ENCODE measurements at places on chromosomes 7 and 10.

GRCh38 chr7:128378637-128379036, 17.1 kb upstream of the PRRT4 start:
- peak; percentile 59 for DNase-seq

- DNase-seq: no peak
These were observed 10.4 kb downstream of the ABLIM1 start for GRCh38 chr10:114647545-114648138.

DNA sequence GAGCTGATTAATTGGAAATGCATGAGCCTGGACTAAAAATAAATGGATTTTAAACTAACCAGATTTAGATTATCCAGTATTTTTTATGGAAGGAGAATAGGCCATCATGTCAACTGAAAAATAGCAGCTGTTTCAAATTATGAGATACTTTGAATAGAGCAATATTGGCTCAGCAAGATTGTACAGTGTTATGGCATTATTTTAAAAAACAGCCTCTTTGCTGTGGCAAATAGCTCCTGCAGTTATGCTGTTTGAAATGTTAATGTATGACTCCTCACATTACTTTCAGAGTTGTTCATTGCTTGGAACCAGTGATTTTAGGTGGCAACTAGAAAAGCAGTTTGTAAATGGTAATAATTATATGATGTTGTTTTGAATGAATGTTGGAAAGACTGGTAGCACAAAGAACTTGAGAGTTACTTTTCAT, 244.5 kb downstream of the KIAA1217 start:
- peak; percentile 17 for DNase-seq

GRCh38 chr10:46077731-46078413, 31.8 kb upstream of the MSMB start:
- no peak for DNase-seq

GRCh38 chr7:90708841-90709317, 112.8 kb downstream of the CDK14 start:
- DNase-seq: no peak

DNA sequence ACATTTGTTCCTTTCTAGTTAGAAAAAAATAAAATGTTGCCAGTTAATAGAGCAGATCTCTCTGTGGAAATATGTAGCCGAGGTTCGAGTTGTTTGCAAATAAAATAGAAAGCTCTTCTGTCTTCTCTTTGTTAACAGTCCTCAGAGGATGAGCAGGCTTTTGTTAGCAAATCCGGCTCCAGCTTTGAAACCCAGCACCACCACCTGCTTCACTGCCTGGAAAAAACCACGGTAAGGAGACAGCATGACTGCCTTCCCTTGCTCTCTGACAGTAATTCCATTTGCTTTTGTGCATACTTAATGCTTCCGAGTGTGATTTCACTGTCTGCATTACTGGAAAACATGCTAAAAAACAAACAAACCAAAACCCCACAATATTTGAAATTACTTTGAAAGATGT, 115.6 kb downstream of the TSPAN12 start:
- DNase-seq: no peak

DNA sequence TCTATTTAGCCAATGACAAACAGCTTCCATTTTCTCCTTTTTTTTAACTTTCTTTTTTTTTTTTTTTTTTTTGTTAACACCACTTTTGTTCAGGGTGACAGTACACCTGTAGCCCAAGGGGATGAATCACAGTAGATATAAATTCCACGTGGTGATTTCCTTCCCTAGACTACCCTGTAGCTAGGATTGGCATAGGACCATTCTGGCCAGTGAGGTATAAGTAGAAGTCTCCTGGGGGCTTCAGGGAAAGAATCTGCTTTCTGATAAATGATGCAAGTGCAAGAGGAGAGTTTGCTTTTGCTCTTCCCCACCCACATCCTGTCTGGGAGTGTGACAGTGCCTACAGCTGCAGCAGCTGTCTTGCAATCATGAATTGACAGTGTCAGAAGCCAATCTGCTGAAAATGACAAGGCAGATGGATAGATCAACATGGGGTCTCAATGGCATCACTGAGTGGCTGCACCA, 63.2 kb upstream of the TOMM7 start:
- DNase-seq: no peak

DNA sequence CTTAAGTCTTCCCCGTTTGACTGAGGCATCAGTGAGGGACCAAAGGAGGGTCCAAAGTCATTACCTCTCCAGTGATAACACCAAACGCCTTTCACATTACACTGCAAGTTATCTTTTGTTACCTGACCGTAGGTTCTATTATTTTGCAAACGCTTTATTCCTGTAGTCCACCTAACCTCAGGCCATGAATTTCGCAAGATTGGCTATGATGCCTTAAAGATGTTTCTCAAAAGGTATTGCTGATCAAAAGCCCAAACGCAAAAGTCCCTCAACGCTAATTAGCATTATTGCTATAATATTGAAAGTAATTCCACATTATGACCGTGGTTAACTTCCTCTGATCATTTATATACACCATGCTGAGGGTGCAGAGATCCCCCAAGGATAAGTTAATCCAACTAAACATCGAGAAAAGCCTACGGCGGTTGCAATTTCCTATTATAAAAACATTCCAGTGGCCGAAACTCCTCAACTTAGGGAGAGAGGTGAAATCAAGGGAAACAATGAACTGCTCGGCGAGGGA, 649 bp downstream of the DNA2 start:
- peak; percentile 29 for DNase-seq

DNA sequence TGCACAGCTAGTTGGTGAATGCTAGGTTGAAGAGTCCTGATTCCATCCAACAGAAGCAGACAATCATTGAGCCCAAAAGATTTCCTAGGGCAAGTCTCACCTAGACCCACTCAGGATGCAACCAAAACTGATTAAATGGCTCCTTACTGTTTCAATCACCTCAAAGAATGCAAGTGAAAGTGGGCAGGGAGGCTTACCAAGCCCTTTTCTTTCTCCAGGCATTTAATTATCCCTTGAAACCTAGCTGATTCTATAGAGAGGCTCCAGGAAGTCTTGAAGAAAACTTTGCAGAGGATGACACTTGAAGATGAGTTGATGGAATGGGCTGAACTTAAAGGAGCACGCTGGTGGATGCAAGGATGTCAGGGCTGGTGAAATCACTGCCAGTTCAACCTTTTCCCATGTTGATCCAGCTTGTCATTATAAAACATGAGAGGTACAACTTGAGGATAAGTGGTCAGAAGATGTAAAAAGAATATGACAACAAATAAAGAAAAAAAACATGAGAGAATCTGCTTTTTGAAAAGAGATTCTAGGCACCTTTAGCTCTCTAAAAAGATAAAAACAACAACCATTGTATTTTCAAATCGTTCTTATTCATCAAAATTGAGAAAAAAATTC, 2.3 kb upstream of the ANKRD1 start:
- DNase-seq: no peak

DNA sequence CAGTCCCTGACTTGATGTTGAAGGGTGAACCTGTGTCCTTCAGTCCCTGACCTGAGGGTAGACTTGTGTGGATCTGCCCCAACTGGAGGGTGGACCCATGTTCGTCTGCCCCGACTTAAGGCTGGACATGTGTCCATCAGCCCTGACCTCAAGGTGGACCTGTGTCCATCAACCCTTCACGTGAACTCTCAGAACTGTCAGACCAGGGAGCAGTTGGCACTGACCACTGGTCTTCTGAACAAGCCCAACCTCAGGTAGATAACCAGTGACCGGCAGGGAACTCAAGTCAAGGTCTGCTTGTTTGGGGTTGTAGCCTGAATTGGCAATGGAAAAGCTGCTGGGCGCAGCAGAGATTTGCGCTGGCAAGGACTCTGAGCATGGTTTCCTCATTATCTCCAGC, 96.5 kb downstream of the ADCY1 start:
- no peak for DNase-seq

- peak; percentile 33 for DNase-seq
These were observed 1.7 kb downstream of the PGAM1 start for GRCh38 chr10:97427571-97428179.

GRCh38 chr7:85172530-85172941, 14.3 kb downstream of the SEMA3D start:
- no peak for DNase-seq

GRCh38 chr10:20058135-20058534, 241.9 kb downstream of the PLXDC2 start:
- DNase-seq: no peak

DNA sequence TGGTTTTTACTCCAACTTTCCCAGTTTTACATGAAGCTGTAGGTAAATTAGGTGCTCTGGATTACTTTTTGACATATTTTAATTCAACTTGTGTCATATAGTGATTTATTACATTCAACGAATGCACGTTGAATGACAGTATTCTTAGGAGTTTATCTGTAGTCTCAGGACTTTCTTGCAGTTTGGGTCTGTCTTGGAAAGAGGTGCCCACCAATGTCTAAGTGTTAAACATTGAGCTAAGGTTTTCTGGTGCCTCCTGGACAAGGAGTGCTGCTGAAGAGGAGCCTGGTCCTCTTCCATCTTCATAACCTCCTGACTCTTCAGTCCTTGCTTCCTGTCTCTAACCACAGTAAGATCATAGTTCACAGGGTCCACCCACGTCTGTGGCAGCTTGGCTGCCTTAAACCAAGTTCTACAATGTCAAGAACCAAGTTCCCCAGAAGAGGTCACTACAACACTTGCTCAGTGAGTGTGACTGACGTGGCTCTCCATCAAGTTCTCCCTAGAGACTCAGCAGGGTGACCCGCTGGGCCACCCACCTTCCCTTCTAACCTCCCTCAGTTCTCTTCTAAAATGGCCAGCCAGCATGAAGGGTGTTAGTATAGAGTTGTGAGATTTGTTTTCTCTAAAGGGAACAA, 6.1 kb downstream of the NPY start:
- DNase-seq: peak; percentile 69

DNA sequence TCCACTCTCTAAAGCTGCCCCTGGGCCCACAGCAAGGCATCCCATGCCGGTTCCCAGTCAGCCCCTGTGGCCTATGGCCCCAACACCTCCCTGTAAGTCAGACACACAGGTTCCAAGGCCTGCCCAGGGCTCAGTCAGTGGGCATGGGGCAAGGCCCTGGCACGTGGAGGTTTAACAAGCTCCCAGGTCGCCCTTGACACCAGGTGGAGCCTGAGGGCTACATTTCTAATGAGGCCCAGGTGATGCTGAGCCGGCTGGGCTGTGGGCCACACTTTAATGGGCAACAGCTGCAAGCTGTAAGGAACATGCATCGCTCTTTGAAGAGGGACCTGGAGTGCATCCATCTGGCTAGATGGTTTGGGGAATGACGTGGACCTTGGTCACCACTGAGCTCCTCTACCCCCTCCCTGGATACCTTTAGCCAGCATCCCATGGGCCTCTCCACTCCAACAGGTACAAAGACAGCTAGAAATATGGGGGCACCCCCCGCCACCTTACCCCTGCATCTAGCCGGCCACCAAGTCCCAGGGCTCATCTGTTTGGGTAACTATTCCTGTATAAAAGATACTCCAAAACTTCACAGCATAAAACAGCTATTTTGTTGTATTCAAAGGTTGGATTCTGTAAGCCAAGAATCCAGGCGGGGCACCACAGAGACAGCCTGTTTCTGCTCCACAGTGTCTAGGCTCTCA, 122.5 kb downstream of the OAT start:
- peak; percentile 53 for DNase-seq

DNA sequence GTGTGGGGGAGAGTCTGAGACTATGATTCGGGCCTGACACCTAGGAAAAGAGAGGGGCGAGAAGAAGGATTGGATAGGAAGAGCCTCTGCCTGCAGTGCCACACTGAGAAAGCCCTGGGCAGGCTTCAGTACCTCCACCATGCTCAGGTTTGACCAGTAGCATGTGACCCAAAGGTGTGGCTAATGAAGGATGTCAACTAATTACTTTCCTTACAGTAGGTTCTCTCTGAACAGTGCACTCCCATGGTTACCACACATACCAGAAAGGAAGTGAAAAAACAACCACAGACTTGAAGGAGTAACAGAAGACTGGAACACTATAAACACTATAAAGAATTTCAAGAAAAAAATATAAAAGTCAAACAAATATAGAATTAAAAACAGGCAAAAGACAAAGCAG, 46.2 kb downstream of the SEM1 start:
- DNase-seq: no peak

GRCh38 chr10:86970162-86970981, 2.1 kb downstream of the ADIRF start:
- no peak for DNase-seq

DNA sequence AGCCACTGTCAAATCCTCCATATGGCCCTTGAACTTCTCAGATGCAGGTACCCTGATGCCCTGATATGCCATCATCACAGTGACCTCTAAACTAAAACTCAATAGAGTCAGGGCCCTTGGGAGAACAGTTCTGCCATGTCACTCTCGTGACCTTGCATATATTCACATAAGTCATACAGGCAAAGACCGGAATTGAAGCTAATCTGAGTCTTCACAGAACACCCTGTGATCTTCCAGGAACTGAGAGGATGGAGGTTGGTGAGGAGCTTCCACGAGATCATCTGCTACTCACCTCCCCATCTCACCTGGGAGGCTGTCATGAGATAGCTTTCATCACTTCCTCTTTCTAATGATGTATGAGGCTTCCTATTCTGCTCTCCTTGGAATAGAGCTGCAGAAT, 228.7 kb upstream of the CCDC6 start:
- no peak for DNase-seq

DNA sequence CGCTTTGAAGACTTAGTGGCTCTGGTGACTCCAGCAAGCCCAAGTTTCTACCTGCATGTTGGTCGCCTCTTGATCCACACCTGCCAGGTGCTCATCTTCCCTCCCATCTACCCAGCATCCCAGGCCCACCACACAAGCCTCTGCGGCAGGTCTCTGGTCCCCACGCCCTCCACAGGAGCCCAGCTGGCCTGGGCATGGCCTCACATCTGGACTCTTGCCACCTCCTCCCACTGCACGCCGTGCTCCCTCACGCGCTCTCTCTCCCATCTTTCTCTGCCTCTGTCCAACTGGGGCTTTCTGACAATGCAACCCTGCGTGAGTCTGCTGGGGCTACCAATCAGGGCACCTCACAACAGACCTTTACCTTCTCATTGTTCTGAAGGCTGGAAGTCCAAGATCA, 50.2 kb upstream of the FGFR2 start:
- no peak for DNase-seq

GRCh38 chr10:119375574-119376272, 166.8 kb downstream of the RGS10 start:
- DNase-seq: no peak

- DNase-seq: no peak
These were observed 80.1 kb downstream of the THSD7A start for GRCh38 chr7:11751807-11752389.

DNA sequence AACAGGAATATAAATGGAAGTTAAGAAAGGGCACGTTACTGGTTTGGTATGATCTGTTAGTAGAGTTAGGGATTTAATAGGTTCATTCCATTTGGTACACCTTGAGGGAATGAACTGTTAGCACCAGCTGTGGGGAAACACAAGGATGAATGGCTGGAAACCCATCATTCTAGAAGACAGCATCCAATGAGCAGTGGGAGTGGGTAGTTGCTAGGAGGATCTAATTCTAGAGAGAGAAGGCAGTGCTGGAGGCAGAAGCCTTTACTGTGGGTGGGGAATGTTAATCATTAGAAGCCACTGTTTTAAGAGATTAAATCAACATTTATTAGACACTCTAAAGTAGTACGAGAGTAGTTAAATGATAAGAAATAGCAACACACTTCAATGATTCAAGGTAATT, 15.5 kb upstream of the GPR15LG start:
- no peak for DNase-seq
